ENCODE measurements at places on chromosomes 1 and 21. TPM values are rescaled to one million over a fixed set of nuclear protein-coding genes. Genes with fewer than 3 reads are reported as not detected.

GRCh38 chr1:59564192-59564891, 250.4 kb upstream of the HOOK1 start:
- no peak for DNase-seq

- DNase-seq = no peak
These were observed 478.7 kb downstream of the SETD4 start for GRCh38 chr21:35581640-35582039.

The SKI gene
- total RNA-seq = 77.5 TPM

The LCE1D gene
- not detected for total RNA-seq

DNA sequence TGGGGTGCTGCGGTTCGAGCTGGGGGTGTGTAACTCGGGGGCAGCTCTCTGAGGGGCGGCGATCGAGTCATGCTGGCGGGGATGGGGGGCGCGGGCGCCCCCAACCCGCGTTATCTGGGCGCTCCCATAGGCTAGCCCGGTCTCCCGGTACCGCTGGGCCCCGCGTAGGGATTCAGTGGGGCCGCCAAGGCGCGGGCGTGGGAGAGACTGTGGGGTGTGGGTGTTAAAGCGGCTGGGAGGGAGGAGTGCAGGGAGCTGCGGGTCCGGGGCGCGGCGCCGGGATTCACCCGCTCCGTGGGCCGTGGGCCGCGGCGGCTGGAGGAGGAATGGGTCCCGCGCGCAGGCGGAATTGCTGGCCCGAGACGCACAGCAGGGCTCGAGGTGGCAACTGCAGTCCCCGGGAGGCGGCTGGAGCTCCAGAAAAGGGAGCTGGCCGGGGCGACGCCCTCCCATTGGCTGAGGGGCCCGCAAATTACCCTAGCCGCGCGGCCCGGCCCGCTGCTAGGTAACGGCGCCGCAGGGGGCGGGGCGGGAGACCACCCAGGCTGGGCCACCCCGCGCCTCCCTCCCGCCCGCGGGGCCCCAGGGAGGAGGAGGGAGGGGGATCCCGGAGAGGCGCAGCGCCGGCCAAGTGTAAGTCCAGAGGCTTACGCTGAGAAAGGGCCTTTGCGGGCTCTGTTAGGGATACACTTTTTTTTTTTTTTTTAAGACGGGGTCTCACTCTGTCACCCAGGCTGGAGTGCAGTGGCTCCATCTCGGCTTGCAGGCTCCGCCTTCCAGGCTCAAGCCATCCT, at the start of gene PTCH2:
TSS of gene PTCH2 (minus strand) at position 392 of the 794 bp plus-strand sequence. CDS start at position 71, 321 bp downstream.
- DNase-seq = peak; percentile 70

DNA sequence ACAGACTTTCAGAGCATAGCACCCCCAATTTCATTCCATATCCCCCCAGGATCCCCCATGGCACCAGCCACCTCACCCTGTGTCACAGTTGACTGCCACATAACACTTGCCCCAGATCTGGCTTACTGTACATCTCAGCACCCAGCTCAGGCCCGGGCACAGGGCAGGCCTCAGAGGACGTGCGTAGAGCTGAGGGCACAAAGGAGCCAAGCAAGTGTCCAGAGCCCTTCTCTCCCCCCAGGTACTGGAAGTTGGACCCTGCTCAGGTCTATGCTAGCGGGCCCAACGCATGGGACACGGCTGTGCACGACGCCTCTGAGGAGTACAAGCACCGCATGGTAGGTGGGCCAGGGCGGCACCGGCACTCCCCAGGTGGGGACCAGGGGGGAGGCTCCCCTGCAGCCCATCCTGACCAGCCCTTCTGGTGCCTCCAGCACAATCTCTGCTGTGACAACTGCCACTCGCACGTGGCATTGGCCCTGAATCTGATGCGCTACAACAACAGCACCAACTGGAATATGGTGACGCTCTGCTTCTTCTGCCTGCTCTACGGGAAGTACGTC, 8.0 kb upstream of the SYTL1 start:
- no peak for DNase-seq

- no peak for DNase-seq
These were observed 140.9 kb downstream of the ACTL8 start for GRCh38 chr1:17895986-17896385.

DNA sequence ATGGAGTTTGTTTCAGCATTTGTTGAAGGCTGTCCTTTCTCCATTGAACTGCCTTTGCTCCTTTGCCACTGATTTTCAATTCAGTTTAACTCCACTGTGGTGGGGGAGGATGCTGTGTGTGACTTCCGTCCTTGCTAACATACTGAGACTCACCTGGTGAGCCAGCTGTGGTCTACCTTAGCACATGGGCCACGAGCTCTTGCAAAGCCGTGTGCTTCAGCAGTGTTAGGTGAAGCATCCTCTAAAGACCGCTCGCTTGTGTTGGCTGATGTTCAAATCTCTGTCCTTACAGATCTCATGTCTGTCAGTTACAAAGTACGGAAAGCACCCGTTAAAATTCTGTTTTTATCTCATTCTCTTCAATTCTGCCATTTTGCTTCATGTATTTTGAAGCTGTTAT, 3.6 kb upstream of the SPATC1L start:
- DNase-seq = no peak

DNA sequence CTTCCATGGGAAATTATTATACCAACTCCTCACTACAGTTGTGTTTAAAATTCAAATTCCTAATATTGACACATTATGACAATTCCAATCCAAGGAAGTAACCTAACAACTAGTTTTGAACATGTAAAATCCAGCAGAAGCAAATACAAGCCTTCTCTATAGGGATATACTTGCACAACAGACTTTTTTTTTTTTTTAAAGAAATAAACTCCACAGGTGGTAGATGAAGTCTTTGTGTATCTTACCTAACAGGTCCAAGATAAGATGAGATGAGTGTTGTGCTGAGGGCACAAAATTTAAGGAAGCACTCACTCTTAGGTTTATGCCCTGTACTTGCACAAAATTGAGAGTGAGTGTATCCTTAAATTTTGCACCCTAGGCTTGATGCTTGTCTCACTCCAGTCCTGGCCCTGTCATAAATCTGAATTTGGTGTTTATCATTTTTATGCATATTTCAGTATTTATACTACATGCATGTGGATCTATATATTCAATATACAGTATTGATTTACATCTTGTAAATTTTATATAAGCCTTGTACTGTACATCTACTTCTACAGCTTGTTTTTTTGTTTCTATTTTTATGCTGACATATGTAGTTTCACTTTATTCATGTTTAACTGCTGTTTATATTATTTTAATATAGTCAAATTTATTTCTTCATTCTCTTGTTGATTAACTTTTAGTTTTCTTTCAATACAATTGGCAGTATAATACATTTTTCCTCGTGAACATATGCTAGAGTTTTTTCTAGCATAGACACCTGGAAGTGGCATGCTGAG, 60.6 kb upstream of the RGL1 start:
- DNase-seq = no peak

All from ureter (tissue), 1 donor.